ENCODE measurements at places on chromosomes 16 and 17. TPM values are rescaled to one million over a fixed set of nuclear protein-coding genes. Genes with fewer than 3 reads are reported as not detected.

HOXB1 gene
- polyA plus RNA-seq, result not detected

PRSS8 gene
- 70.6 TPM for polyA plus RNA-seq

CCDC78 gene
- polyA plus RNA-seq, result 7.7 TPM

SCPEP1 gene
- polyA plus RNA-seq, result 21.9 TPM

ZNF689 gene
- polyA plus RNA-seq, result 4.4 TPM

PPP1R27 gene
- polyA plus RNA-seq, result 1.1 TPM

DNAH9 gene
- polyA plus RNA-seq, result 2.1 TPM

ADORA2B gene
- polyA plus RNA-seq, result 0.80 TPM

C16orf46 gene
- 1.4 TPM for polyA plus RNA-seq

BEAN1 gene
- polyA plus RNA-seq, result 0.14 TPM

ARHGAP44 gene
- polyA plus RNA-seq, result 6.5 TPM

COL1A1 gene
- 10.4 TPM for polyA plus RNA-seq

ASGR2 gene
- polyA plus RNA-seq, result 0.46 TPM

CD300LB gene
- polyA plus RNA-seq, result 0.09 TPM

ADGRG3 gene
- 0.80 TPM for polyA plus RNA-seq

MEFV gene
- polyA plus RNA-seq, result 0.23 TPM

CCL16 gene
- 0.30 TPM for polyA plus RNA-seq

DNAI2 gene
- polyA plus RNA-seq, result 0.77 TPM

CAVIN1 gene
- polyA plus RNA-seq, result 25.2 TPM

VMO1 gene
- polyA plus RNA-seq, result 1.6 TPM

NPIPA3 gene
- 2.2 TPM for polyA plus RNA-seq

MYH1 gene
- 0.09 TPM for polyA plus RNA-seq

ZNF319 gene
- 3.9 TPM for polyA plus RNA-seq

CLEC10A gene
- 0.80 TPM for polyA plus RNA-seq

All from pancreas (tissue), 10 donors.